Activated naive CD4-positive, alpha-beta T cell treated with anti-CD3 and anti-CD28 coated beads for 36 hours (primary cell): ENCODE measurements at places on chromosomes 1 and 21. TPM values are rescaled to one million over a fixed set of nuclear protein-coding genes. Genes with fewer than 3 reads are reported as not detected.

TM2D1 gene
- total RNA-seq = 28.2 TPM

DNAJC16 gene
- 9.8 TPM for total RNA-seq

OPRD1 gene
- total RNA-seq = not detected

LMOD1 gene
- total RNA-seq = not detected

KLHDC9 gene
- total RNA-seq = 0.33 TPM

CCDC30 gene
- 2.1 TPM for total RNA-seq

NEK2 gene
- 60.8 TPM for total RNA-seq

LEFTY1 gene
- total RNA-seq = not detected

KISS1 gene
- not detected for total RNA-seq

SPATA17 gene
- total RNA-seq = not detected

GNG4 gene
- total RNA-seq = 0.15 TPM

TP73 gene
- 0.20 TPM for total RNA-seq

POU3F1 gene
- total RNA-seq = not detected

USH2A gene
- total RNA-seq = not detected

- DNase-seq = peak; percentile 66
Observed at GRCh38 chr1:171841050-171841910, at the start of gene DNM3. Gene DNM3 (plus strand): TSS chr1:171841498. CDS start chr1:171841657, 159 bp downstream.

GRCh38 chr21:42836402-42836666 lies 43.0 kb downstream of the WDR4 start:
- DNase-seq = no peak

- DNase-seq = no peak
Observed at GRCh38 chr1:107788206-107789202, 176.5 kb downstream of the VAV3 start.

DNA sequence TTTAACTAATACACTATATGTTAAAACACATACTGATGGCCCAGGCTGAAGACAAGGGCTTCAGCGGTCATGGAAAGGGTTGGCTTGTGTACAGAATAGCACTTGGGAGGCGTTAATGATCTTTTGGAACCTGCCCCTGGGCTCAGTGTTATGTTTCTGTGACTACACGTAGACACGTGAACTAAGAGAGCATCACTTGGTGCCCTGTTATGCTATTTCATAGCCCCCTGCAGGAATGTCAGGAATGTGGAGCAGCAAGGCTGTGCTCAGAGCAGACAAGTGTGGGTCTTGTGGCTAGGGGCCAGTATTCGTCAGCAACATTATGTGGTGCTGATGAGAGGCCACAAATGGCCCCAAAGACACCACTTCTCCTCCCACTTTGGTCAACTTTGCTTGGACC lies 132.4 kb downstream of the MAP3K21 start:
- no peak for DNase-seq

- no peak for DNase-seq
Observed at GRCh38 chr1:236689713-236690569, 3.6 kb downstream of the ACTN2 start.

DNA sequence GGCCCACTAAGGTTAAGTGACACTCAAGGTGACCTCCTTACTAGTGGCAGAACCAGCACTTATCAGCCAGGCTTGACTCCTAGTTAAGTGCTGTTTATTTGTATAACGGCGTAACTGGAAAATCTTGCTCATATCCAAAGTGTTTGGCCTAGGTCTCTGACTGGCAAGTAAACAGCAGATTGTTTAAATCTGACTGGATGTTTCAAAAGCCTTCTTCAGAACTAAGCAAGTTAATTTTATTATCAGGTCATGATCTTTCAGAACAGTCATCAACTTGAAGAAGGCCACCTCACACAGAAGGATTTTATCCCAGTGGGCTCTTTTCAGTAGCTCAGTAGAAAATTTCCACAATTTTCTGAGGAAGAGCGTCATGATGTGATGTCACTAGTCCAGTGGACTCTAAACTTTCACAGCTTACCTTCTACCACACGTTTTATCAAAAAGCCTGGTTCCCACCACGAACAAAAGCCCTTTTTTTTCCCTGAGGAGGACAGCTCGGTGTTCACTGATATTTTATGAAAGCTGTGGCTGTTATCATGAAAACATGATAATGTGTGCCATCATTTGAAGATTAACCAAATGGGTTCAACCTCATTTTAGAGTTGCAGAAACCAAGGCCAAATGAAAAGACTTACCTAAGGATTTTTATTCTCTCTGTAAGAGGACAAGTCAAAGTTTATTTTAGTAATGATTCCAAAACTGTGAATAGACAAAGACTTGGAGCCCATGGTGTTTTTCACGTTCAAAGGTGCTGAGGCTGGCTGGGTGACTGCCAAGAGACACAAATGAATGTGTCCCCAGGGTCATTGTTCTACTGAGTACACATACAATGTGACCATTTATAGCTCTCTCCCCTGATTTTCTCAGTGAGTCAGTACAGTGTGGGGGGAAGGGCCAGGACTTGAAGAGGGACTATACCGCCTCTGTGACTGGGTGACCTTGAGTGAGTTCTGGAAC lies 9.1 kb downstream of the SGIP1 start:
- DNase-seq = no peak

DNA sequence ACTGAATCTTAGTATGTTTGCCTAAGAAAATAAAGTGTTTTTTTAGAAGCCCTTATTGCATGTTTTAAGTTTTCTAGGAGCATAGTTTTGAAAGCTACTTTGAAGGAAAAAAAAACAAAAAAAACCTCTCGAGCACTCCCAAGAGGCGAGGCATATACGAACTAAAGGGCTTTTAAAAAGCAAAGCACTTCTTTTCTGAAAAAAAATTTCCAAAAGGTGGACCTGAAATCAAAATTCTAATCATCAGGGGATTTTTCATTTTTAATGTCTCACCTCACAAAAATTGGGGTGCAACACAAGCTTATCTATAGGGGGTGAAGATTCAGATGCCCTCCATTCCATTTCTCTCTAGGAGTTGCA lies 594 bp downstream of the GLMN start:
- DNase-seq = no peak

- no peak for DNase-seq
Observed at GRCh38 chr1:228123505-228123904, 14.4 kb upstream of the MRPL55 start.

DNA sequence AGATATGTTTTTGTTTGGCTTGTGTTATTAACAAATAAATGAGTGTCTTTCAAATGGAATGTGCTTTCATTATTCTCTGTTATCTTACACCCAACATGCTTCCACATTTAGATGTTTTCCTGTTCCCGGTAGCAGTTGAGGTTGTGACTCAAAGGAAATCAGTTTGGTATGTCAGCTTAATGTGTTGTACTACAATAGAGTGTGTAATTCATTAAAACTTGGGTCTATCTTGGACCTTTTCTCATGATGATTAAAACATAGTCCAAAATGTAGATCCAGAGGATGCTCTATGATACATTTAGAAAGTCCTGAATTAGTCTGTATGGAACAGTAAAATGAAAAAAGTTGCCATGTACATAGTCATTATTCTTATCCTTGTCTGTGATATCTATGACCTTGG lies 26.7 kb downstream of the RTCA start:
- no peak for DNase-seq

DNA sequence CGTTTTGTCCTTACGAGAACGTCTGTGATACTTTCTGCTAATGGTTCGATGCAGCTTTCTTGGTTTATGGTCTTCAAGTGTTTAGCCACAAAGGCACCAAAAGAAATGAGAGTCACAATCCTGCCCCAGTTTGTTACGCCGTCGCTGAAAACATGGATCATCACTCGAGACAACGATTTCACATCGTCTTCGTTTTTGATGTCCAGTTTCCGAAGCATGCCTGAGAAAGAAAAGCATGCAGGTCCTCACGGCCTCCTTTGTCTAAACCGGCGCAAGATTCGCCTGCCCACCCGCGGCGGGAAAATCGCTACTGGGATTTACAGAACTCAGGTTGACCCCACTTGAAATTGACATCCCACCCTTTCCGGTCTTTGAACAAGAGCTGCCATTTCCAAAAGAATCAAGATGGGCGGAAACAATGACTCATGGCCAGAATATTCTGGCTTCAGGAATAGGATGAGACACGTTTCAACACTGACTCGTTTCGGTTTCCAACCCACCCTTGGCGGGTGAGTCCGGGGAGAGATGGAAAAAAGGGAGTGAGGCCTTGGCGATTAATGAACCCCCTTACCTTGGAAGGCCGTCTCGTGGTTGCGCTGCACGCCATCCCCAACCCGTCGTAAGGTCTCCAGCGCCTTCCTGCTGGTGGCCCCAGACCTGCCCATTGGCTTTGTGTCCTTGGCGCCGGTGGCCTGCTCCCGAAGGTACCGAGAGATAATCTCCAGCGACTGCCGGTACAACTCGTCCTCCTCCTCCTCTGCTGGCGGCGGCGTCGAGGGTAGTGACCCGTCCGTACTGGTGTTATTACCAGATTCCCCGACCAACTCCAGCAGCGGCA lies 919 bp downstream of the MCL1 start:
- peak; percentile 82 for DNase-seq

- DNase-seq = no peak
Observed at GRCh38 chr1:198178615-198179014, 21.8 kb downstream of the NEK7 start.

- no peak for DNase-seq
Observed at GRCh38 chr1:243407284-243408018, 151.6 kb downstream of the SDCCAG8 start.

DNA sequence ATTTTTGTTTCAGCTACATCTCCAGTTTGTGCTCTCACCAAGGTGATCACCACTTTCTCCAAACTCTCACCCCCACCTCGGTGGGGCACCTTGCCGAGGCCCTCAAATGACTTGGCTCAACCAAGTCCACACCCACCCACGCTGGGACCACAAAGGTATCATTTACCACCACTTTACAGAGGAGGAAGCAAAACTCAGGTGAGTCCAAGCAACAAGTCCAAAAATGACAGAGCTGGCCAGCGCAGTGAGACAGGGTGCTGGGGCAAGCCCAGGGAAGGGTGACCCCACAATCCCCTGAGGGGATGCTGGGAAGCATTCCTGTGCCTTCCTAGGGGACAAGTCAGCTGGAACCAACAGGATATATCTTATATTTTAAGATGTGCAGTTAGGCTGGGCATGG lies 24.7 kb downstream of the SSBP3 start:
- no peak for DNase-seq

GRCh38 chr1:208791456-208791855 lies 547.3 kb upstream of the PLXNA2 start:
- DNase-seq = no peak

DNA sequence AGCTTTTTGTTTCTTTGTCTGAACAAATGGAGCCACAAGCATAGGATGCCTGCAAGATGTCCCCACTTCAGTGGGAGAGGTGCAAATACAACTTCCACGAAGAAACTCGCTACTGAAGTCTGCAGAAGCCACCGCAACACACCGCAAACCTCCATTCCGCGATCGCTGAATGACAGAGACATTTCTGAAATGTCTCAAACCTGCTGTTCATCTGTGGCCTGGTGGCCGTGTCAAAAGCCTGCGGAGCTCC lies 1.0 kb downstream of the TP53BP2 start:
- peak; percentile 84 for DNase-seq

GRCh38 chr1:1873186-1873585 lies 17.7 kb downstream of the GNB1 start:
- no peak for DNase-seq

DNA sequence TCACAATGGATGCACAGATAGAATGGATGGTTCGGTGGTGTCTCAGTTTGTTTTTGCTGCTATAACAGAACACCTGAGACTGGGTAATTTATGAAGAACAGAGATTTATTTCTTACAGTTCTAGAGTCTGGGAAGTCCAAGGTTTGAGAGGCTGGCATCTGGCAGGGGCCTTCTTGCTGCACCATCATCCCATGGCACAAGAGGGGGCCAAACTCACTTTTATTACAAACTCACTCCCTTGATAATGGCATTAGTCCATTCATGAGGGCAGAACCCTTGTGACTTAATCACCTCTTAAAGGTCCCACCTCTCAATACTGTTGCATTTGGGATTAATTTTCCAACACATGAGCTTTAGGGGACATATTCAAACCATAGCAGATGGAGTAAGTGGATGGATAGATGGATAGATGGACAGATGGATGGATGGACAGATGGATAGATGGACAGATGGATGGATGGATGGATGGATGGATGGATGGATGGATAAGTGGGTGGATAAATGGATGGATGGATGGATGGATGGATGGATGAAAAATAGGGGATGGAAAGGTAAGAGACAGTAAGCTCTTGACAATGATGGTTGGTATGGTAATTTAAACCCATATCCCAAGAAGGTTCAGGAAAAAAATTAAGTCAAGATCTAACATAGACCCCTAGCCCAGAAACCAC lies 16.5 kb downstream of the CAMK2N1 start:
- no peak for DNase-seq

- DNase-seq = peak; percentile 39
Observed at GRCh38 chr1:165408518-165408917, 36.4 kb downstream of the RXRG start.

- DNase-seq = no peak
Observed at GRCh38 chr1:238558156-238558555, 667.4 kb upstream of the ZP4 start.

GRCh38 chr1:178094739-178095645 lies 1.1 kb downstream of the RASAL2 start:
- DNase-seq = no peak

- DNase-seq = no peak
Observed at GRCh38 chr1:23111600-23112535, 56.8 kb downstream of the LUZP1 start.

GRCh38 chr1:40795811-40796586 lies 12.4 kb downstream of the KCNQ4 start:
- DNase-seq = peak; percentile 56

GRCh38 chr1:163055531-163055930 lies 13.6 kb upstream of the RGS4 start:
- DNase-seq = no peak

DNA sequence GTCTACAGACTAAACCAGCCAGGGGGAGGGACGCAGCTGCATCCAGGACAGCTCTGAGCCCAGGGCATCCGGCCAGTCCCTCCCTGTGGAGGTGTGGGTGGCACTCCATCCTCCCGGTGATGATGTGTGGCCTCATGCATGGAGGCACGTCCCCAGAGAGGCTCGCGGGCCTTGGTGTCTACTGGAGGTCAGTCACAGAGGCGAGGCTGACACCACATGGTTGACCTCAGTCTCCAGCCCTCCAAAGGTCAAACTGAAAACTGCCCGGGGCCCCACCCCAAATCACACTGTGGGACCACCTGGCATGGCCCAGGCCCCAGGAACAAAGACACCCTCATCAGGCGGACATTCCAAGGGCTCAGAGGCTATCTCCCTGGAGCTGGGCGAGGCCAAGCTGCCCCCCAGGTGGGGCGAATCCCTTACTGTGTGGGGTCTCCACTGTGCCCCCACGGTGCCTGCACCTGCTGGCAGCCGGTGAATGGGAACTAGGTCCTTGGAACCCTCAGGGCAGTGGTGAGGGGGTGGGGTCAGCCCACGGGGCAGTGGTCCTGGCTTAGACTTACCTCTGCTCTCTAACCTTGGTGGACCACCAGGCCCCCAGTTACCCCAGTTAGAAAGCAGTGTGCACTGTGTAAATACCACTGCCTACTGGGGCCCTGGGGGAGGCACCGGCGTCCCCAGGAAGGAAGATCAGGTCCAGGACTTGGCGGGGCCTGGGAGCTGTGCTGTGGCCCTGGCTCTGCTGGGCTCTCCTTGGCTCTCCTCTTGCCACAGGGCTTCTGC lies 49.1 kb downstream of the TRPM2 start:
- DNase-seq = no peak

- no peak for DNase-seq
Observed at GRCh38 chr1:20992322-20993056, 184.2 kb downstream of the EIF4G3 start.
